GM23338 (cell line): ENCODE measurements at places on chromosomes 6 and 20. TPM values are rescaled to one million over a fixed set of nuclear protein-coding genes. Genes with fewer than 3 reads are reported as not detected.

DNA sequence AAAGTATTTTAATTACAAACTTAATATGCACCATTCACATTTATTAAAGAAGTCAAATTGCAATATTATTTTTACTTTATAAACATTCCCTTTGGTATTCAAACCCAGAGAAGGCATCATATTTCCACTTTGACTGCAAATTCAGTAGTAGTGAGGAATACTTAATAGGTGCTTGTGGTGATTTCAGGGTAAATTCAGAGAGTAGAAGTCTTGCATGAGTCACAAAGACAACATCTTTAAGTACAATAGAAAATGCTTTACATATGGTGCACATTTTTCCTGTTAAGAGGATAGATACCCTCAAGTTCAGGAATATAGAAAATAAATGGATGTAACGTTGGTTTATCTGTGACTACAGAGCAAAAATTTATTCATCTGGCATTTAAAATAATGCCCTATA, 390.2 kb downstream of the TENT5A start:
- DNase-seq, result no peak

- peak; percentile 37 for DNase-seq
Observed at GRCh38 chr20:13199279-13199678, 21.8 kb upstream of the ISM1 start.

DNA sequence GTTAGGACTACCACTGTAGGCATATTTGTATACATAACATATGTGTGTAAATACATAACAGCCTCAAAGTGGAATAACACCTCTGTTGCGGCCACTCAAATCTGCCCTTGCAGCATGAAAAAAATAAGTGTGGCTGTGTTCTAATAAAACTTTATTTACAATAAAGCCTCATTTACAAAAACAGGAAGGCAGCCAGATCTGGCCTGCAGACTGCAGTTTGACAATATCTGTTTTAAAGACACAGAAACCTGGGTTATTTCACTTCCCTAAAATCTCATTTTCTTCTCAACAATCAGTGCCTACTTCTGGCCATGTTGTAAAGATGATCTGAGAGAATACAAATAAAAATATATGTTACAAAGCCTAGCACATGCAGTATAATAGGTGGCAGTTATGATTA, 53.9 kb upstream of the SCML4 start:
- no peak for DNase-seq

DNA sequence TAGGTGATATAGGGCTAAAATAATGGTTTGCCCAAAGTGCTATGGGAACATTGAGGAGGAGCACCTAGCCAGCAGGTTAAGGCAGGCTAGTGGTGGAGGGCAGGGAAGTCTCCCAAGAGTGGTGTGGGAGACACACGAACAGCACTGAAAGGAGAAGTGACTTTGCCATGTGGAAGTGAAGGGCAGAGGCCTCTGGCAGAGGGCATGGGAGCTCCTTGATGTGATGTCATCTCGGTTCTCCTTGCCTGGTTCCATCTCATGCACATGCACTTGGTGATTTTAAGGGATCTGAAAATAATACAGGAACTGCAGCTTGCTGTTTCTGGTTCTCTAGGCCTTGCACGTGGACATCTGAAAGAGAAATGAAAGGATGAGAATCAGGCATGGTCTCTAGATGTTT, 4.7 kb upstream of the MAP3K4 start:
- DNase-seq, result no peak

- no peak for DNase-seq
Observed at GRCh38 chr6:16576451-16577368, 184.6 kb downstream of the ATXN1 start.

GRCh38 chr6:15553736-15554294, 109.0 kb downstream of the DTNBP1 start:
- DNase-seq, result no peak

DNA sequence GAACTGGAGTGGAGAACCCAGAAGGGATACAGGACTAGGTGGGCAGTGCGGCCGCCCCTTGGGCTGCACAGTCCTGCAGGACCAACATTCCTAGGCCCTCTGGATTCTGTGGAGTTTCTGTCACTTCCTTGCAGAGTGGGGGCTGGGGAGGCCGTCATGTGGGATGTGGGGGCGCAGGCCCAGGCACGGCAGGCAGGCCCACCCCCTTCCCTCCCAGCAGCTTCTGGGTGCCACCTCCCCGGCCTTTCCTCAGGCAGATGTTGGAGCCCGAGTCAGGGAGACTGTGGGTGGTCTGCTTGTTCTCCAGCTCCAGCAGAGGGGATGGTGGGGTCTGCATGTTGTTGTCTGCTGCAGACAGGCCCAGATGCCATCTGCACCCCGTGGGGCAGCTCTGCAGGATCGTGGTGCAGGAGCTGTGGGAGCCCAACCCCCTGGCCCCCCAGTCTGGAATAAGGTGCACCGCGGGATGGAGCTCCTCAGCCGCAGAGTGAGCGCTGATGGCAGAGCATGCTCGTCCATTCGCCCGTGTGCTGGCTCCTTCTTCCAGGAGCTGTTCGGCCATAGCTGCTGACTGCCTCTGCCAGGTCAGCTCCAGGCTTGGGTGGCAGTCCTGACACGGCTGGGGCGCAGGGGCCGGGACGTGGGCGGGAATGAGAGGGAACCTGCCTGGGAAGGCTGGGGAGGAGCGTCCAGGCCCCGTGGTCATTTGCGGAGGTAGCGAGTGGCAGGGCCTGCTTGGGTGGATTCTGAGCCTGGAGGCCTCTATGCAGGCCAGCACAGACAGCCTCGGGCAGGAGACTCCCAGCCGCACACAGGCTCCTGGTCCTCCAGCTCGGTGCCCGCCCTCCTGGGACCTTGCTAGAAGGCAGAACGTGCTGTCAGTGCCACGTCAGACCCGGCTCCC, 18.1 kb downstream of the SLC17A9 start:
- no peak for DNase-seq

DNA sequence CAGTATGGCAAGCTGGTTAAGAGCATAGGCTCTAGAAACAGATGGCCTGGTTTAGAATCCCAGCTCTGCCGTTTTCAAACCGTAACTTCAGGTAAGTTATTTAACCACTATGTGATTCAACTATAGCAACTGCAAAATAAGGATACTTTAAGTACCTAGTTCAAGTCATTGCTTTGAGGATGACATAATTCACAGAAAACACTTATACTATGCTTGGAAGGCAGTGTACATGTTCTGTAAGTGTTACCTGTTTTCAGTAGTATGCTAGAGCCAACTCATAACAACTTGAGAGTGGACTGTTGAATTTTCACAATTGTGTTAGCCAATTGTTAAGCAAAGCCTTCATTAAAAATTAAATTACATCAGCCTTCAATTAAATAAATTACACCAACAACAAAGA, 134.8 kb upstream of the BEND6 start:
- no peak for DNase-seq

GRCh38 chr6:24910961-24911725, 24.6 kb downstream of the RIPOR2 start:
- peak; percentile 83 for DNase-seq

- DNase-seq, result peak; percentile 61
Observed at GRCh38 chr6:22896696-22897095, 327.3 kb downstream of the HDGFL1 start.

DNA sequence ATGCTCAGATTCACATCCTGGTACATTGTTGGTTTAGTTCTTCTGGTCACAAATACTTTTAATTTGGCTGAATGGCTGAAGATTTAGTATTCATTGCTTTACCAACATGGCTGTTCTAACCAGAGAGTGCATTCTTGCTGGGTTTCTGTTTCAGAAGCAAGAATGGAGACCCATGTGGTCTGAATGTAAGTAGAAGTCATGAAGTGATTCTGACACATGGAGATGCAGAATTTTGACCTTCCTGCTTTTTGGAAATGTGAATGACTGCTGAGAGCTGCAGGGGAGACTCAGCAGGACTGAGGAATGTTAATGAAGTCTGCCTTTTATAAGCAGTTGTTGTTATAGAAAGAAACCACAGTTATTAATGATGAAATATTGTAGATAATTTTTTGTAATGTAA, 576.1 kb upstream of the MARCKS start:
- no peak for DNase-seq

- no peak for DNase-seq
Observed at GRCh38 chr20:50138120-50138478, 15.4 kb downstream of the PEDS1 start.

SIRPB1 gene
- total RNA-seq, result not detected in 2 replicates

RAD21L1 gene
- 0.10 TPM in 1 of 2 replicates, not detected in the other for total RNA-seq

SLC17A4 gene
- total RNA-seq, result not detected in 2 replicates
